ENCODE measurements at places on chromosomes 11 and 22.
A peak's percentile ranks its signal among the peaks of the same experiment; 100 is the strongest.

- DNase-seq, result no peak
These were observed 171.8 kb downstream of the SOX6 start for GRCh38 chr11:16184588-16184987.

DNA sequence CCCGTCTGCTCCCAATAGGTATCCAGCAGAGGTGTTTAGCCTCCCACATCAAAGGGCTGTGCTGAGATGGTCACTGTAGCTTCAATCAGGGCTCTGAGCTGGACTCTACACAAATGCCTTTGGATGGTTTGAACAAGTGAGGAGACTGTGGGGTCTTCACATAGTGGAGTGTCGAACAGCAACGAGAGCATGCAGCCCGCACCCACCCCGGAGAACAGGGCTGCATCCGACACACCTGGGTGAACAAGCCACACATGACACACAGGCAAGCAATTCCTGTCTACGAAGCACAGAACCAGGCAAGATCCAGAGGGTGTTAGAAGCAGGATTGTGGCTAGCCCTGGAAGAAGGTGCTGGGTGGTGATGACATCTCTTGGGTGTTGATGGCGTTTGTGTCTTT, 58.0 kb upstream of the FGF3 start:
- DNase-seq, result no peak

DNA sequence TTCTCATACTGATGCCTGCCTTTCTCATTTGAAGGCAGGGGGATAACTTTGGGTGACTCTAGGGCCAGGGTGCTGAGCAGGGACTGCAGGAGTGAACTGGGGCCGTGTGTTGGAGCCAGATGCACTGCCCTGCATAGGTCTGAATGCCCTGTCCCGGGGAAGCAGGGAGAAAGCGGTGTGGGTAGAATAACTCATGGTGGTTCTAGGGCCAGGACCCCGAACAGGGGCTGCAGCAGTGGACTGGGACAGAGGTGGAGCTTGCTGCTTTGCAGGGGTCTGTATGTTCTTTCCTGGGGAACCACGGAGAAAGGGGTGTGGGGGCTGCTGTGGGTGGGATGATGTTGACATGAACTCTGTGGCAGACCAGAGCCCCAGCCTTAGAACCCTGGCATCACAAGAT, 52.9 kb downstream of the GAB4 start:
- DNase-seq, result no peak

DNA sequence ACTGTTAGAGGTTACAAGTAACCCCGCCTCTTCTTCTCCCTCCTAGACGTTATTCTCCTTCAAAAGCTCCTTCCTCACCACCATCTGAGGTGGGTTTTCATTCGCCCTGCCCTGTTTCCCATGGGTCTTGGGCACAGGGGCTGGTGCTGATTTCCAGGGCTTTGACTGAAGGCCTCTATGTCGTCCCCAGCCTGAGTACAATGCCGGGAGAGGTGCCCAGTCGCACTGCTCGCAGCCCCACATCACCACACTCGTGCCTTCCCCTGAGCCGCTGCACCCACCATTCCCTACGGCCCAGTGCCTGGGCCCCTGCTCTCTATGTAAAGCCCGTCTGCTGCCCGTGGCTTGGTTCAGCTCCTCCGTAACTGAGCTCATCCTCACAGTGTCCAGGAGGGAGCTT, 169.8 kb downstream of the DSCAML1 start:
- DNase-seq, result no peak

DNA sequence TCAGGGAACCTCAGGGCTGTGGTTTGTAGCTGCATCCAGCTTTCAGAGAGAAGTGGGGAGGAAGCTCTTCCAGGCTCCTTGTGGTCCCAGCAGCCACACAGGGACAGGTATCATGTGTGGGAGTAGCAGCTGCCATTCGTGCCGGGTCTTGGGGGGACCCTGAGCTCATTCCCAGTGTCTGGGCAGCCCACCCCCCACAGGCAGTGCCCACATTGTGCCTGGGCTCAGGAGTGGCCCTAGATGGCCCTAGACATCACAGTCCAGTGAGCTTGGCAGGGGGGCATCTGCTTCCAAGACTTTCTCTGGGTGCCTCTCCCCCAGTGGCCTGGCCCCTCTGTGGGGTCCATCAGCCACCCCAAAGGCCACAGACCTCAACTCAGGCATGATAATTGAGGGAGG, 619.7 kb downstream of the BRD1 start:
- DNase-seq, result no peak

- DNase-seq, result no peak
These were observed 7.7 kb downstream of the TNNT3 start for GRCh38 chr11:1927026-1927847.

DNA sequence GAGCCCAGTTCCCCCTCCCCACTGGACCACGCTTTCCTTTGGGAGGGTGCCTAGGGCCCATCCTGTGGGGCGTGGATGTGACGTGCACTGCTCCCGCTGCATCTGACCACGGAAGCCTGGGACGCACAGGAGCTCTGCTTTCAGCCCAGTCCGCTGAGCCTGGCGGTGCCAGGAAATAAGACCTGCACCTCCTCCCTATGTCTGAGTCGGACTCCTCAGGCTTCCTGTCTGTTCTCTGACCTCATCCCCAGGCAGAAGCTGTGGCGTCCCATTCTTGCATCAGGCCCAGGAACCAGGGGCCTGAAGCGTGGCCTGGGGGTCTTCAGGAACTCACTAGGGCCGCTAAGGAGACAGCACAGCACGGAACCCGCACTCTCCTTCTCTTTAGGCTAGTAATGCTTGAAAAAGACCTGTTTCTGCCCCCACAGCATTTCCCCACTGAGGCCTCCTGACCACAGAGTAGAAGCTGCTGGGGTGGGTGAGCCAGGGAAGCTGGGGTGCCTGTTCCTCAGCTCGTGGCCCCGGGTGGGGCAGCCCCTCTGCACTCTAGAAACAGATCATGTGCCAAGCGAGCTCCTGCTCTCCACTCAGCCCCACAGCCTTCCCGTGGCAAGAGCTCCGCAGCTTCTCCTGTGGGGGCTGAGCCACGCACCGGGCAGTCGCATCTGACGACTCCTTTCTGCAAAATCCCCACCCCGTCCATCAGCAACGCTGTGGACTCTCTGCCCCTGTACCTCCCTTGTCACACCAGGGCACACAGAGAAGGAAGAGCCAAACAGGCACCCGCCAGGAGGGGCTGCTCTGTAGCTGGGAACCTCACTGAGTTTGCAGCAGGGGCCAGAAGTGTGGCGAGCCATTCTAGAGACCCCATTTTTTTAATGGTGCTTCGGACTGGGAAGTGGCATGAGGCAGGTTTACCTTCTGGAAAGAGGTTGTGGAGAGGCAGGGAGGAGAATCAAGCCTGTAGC, 22.6 kb downstream of the MOV10L1 start:
- no peak for DNase-seq

- DNase-seq, result no peak
These were observed at the start of gene TCN1 for GRCh38 chr11:59866397-59866796. TSS of gene TCN1 (minus strand) at chr11:59866487. CDS start at chr11:59866470, 17 bp downstream.

GRCh38 chr22:17218341-17218740, 894 bp downstream of the ADA2 start:
- no peak for DNase-seq

GRCh38 chr11:78057462-78058055, 6.1 kb upstream of the THRSP start:
- DNase-seq, result no peak

- peak; percentile 51 for DNase-seq
These were observed 22.6 kb downstream of the RTN4RL2 start for GRCh38 chr11:57482782-57483561.

DNA sequence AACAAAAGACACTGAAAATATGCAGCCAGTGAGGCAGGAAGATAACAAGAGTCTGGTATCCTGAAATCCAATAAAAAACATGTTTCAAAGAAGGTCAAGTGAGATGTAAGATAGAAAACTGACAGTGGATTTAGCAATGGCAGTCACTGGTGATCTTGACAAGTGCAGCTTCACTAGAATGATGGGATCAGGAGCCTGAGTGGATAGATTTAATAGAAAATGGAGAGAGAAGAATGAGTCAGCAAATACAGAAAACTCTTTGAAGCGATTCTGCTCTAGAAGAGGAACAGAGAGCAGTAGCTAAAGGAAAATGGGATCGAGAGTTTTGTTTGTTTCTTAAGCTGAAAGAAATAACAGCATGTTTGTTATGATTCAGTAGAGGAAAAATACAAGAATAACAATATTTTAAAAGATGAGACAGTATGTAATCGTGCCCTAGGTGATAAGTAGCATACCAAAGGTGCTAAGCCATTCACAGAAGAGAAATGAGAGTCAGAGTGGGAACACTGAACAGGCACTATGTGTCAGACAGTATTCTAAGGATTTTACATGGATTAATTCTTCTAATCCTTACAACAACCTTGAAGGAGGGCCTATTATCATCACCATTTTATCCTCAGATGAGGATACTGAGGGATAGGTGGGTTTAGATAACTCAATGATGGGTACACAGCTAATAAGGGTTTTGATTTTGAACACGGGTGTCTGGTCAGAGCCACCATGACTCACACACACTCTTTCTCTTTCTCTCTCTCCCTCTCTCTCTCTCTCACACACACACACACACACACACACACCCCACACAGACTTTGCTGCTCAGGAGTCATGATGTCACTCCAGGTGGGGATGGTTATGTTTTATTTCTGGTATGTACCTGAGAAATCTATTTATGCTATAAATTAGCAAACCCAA, 36.3 kb downstream of the MRE11 start:
- DNase-seq, result no peak

GRCh38 chr11:43947815-43948214, 5.4 kb downstream of the C11orf96 start:
- no peak for DNase-seq

- DNase-seq, result no peak
These were observed 11.3 kb upstream of the AMPD3 start for GRCh38 chr11:10443721-10444235.

GRCh38 chr11:130424613-130425140, 3.7 kb downstream of the ADAMTS8 start:
- no peak for DNase-seq

DNA sequence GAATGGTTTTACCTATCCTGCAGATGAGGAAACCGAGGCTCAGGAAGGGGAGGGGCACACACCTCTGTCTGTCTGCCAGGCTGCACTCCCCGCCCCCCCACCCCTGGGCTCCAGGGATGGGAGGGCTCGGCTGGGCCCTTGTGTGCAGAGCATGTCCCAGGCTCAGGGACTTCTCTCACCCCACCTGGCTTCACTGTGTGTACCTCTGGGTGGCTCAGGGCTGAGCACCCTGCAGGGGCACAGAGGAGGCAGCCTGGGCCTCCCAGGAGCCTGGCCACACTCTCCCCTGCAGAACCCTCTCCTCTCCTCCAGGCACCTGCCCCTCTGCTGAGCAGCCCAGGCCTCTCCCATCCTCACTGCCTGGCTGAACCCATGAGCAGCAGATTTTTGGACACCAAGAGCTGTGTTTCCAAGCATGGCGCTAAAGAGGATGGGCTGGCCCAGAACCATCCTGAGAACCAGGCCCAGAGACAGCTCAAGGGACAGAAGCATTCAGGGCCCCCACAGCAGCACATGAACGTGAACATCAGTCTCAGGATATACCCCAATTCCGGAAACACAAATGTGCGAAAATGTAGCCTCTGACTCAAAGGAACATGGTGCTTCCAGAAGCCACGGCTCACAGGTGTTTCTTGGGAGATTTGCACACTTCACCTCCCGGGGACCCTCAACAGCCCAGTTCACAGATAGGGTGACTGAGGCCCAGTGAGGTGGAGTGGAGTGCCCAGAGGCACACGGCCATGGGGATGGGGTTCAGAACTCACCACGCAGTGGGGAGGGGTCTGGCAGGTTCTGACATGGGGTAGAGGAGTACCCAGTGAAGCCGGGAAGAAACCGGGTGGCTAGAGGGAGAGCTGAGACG, 10.5 kb downstream of the EMID1 start:
- DNase-seq, result no peak

GRCh38 chr11:89420981-89421380, 70.2 kb downstream of the NOX4 start:
- no peak for DNase-seq

All from GM18507 (cell line).